Activated CD8-positive, alpha-beta T cell treated with anti-CD3 and anti-CD28 coated beads, Interleukin-2, amount 10 ng/mL, durations not matched to agents 7 days and 5 days (primary cell): ENCODE measurements at places on chromosomes 1 and 21.
A peak's percentile ranks its signal among the peaks of the same experiment; 100 is the strongest.

GRCh38 chr21:33031152-33031911, 5.6 kb downstream of the OLIG2 start:
- no peak for DNase-seq

DNA sequence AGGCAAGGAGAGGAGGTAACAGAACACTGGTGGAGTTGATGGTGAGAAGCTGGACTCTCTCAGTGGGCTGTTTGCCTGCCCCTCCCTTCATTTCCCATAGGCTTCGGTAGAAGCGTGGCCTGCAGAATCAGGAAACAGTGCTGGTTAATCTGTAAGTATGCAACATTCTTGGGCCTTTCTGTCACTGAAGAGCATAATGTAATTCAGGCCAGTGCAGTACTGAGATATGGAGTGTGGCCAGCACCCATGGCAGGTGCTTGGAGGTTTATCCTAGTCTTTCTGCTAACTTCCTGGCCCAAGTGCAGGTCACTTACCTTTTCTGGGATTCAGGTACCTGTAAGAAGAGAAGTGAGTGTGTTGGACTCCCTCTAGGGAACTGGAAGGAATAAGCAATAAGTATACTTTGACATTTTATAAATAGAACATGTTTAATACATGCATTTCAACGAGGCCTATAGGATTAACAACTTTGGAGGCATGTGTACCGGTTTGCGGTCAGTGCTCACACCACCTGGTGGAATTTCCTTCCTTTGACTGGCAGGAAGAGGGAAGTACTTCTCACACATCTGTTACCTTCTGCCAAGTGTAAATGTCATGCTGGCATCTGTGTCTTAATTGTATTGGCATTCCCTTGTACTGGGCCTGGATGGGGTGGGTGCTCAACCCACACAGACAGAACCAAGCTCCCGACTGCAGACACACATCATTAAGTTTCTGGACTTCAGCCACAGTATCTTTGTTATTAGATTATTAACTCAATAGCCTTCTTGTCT, 105.5 kb downstream of the KIF26B start:
- no peak for DNase-seq

GRCh38 chr1:22490309-22490708, 38.7 kb downstream of the ZBTB40 start:
- DNase-seq, result no peak

DNA sequence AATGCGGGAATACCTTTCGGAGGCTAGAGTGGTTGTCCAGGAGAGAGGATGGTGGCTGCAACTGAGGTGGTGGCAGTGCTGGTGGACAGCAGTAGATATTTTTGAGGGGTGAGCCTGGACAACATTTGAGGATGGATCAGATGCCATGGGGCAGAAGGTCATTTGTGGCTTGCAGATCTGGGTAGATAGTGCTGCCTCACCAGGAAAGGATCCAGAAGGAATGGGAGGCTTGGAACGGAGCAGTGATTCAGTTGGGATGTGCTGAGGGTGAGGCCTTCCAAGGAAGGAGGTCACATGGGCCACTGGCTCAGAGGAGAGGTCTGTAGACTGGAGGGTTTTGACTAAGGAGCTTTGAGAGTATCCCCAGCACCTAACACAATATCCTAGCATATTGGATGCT, 110.8 kb upstream of the KAZN start:
- no peak for DNase-seq

DNA sequence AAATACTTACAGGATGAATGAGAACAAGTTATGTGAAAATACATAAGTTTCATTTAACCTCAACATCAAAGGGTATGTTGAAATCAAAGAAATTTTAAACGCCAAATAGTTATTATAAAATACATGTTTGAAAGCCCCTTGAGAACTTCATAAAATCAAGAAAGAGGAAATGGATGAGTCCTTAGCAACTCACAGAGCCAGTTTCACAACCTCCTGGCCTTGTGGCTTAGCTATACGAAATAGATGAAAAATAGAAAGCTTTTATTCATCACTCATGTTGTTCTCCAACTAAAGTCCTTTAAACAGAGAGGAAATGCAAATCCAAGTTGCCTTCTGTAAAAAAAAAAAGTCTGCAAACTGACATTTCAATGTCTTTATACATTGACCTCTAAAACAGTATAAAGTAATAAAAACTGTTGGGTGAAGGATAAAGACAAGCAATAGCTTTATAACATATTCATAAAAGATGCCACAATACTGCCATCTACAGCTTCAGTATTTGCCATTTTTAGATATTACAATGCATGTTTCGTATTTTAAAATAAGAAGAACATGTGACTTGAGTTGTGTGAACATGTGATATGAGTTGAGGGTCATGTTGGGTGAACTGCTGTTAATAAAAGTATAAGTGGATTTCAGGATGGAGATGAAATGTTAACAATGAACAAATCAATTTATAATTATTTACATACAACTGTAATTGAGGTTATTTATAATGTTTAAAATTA, 847.8 kb downstream of the MRPL39 start:
- DNase-seq, result no peak

DNA sequence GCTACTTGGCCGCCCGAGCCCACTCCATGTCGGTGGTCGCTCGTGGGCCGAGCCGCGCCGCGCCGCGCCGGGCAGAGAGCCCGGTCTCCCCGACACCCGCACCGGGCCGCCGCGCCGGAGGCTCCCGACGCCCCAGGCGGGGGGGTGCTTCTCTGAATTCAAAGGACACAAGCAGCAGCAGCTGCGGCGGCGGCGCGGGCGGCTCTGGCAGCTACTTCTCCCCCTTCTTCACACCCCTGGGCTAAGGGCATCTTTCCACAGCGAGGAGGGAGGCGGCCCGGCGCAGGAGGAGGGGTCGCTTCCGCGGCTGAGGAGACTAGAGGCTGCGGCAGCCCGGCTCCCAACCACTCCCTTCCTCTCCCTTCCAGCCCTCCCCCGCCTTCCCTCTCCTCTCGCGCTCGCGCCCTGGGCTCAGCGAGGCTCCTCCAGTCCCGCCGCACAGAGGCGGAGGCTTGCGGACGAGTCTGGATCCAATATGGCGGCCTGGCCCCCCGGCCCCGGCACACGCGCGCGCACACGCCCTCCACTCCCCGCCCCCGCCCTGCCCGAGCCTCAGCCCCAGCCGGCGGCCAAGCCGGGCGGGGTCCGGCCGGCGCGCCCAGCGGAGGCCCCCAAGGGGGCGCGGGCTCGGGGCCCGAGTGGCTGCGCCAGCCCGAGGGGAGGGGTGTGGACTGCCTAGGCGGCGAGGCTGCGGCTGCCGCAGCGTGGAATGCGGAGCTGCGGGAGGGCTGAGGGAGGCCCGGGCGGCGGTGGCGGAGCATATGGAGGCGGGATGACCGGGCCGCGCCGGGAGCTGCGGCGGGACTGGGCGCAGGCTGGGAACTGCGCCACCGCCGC, at the start of gene CDC42BPA:
CDC42BPA (minus strand) TSS at position 477 of the 837 bp plus-strand sequence. CDS start 1,310 bp downstream, outside the sequence.
- peak; percentile 41 for DNase-seq

- DNase-seq, result no peak
Observed at GRCh38 chr1:91706140-91706957, 179.6 kb downstream of the TGFBR3 start.

DNA sequence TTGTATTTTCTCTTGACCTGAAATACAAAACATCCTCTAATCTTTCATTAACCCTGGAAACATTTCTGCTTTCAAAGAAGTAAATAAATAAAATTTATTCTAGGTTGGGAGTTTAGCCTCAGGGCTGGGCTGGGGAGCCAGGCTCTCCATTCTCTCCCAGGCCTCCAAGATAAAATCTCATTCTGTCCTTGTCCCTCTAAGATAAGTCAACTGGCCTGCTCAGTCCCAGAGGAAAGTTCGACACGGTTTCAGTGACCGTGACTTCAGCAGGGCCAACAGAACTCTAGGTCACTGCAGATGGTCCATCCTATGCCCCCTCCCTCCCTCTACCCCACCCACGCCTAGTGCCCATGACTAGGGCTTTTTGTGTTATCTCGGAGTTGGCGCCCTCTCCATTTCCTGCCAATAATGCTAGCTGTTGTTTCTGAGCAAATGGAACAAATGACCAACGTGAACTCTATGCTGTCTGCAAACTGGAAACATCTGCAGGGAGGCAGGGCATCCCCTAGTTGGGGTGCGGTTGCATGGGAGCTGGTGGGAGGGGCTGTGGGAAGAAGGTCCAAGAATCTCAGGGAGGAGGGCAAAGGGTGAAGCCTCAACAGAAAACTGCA, 10.1 kb upstream of the ADORA3 start:
- no peak for DNase-seq

DNA sequence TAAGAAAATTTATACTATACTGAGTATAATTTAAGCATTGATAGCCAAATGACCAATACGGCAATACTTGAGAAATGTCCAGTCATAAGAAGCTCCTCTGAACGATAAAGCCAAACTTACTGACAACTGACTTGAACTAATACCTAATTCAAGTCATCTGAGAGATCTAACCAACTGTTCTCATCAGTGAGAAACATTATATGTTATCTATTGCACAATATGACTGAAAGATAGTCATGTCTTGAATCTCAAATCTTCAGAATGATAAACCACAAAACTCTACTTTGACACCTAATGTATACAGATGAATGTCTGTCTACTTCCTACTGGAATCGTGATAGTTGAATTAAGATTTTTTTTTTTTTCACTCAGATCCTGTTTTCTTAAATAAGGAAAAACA, 39.0 kb downstream of the APP start:
- DNase-seq, result no peak

GRCh38 chr21:36747815-36748383, 49.0 kb downstream of the SIM2 start:
- peak; percentile 44 for DNase-seq

- DNase-seq, result no peak
Observed at GRCh38 chr21:44506279-44507255, 33.4 kb downstream of the KRTAP10-1 start.

- DNase-seq, result peak; percentile 29
Observed at GRCh38 chr1:157626099-157626498, 28.2 kb upstream of the FCRL4 start.

DNA sequence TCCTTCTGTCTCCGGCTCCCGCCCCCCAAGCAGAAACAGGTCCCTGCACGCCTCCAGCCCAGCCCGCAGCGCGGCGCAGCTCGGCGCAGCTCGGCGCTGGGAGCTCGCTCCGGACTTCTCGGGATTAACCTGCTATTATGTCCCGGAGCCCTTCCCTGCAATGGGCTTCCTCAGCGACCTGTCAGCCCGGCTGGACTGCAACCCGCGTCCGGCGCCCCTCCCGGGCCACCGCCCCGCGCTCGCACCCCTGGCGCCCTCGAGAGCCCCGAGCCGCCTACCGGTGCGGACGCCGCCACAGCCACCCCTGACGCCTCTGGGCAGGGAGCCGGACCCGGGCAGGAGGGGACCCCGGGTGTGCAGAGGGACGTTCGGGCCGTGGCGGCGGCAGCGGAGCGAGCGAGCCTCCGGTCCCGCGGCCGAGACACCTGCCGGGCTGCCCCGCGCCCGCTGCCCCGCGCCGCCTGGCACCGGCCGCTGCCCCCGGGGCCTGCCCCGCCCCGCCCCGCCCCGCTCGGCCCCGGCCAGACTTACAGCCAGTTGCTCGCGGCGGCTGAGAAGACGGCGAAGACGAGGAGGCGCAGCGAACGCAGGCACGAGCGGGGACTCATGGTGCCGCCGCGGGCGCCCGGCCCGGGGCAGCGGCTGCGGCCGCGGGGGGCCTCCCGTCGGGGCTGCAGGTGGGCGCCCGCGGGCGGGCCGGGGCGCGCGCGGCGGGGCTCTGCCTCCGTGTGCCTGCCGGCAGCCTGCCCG, 407 bp downstream of the WNT4 start:
- DNase-seq, result no peak

DNA sequence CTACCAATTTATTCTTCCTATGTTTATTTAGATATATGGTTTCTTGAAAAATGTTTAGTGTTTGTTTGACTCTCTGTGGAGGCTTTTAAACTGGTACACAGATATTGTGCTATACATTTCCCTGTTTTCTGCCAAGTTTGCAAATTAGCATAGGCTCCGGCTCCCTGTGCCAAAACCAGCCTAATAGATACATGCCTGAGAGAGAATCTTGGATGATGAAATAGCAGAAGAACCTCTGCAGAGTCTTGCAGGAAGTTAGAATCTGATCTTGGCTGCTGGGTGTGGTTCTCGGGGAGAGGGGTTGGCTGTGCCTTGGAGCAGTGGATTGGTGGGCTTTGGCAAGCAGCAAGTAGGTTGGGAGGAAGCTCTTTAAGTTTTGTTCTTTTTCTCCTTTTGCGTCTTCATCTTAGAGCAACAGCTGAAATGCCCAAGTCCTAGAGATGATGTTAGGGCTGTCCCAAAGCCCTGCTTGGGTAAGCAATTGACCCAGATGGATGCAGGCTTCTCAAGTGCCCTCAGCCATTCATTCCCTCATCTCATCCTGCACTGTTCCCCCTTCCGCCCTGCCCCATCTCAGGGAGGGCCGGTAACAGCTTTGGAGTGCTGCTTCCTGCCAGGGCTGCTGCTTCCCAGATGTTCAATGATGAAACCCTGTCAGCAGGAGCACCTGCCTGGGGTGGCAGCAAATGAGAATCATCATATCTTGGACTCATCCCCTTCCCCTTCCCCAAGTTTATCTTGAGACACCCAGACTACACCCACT, 9.3 kb downstream of the PLA2G2A start:
- no peak for DNase-seq

DNA sequence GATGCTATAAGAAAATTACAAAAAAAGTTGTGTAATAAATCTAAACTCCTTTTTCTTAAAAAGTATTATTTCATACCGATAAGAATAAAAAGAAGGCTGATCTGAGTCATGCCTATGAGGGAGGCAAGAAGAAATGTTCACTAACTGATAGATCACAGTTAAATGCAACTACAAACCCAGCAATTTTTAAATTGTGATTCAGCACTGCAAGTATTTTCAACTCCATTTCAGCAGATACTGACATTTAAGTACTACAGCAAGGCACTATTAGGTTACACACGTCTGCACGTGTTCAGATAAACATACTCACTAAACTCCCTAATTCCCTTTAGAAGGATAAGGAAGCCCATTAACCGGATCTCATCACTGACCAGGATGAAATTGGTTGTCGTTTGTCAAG, 213.3 kb upstream of the ZRANB2 start:
- no peak for DNase-seq

DNA sequence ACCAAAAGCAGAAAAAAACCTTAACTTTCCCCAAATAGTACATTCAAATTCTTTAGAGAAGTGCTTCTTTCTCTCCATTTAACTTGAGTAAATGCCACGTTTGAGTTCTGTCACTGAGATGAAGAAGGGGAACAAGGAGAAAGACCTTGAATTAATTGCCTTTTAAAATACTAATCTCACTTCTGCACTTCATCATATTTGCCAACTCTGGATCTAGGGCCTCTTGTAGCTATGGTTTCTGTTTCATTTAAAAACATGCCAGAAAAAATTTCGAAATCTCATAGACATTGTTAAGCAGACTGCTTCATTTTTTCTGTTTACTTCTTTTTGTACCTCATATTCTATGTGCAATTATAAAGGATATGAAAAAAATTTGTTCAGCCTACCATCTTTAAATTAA, 24.6 kb downstream of the MIXL1 start:
- no peak for DNase-seq

DNA sequence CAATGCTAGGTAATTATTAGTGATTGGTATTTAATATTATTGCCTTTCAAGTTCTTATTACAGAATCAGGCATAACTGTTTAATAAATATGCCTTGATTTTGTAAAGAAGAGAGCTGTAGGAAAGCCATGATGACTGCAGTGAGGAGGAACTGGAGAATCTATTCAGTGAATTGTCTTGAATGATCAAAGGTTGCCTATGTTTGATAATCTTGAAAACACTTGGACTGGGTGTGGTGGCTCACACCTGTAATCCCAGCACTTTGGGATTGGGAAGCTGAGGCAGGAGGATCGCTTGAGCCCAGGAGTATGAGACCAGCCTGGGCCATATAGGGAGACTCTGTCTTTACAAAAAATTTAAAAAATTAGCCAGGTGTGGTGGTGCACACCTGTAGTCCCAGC, 42.4 kb downstream of the FMN2 start:
- DNase-seq, result no peak

GRCh38 chr1:204254031-204254661, 40.4 kb upstream of the GOLT1A start:
- DNase-seq, result no peak
